ENCODE measurements at places on chromosomes 12 and 14. TPM values are rescaled to one million over a fixed set of nuclear protein-coding genes. Genes with fewer than 3 reads are reported as not detected.
A peak's percentile ranks its signal among the peaks of the same experiment; 100 is the strongest.

GRCh38 chr14:95267306-95267705 is 52.4 kb downstream of the CLMN start:
- DNase-seq, result no peak

FOXG1 gene
- polyA plus RNA-seq, result not detected

LMNTD1 gene
- not detected for polyA plus RNA-seq

GRCh38 chr12:95547522-95548055 is 3.7 kb downstream of the USP44 start:
- no peak for DNase-seq

DNA sequence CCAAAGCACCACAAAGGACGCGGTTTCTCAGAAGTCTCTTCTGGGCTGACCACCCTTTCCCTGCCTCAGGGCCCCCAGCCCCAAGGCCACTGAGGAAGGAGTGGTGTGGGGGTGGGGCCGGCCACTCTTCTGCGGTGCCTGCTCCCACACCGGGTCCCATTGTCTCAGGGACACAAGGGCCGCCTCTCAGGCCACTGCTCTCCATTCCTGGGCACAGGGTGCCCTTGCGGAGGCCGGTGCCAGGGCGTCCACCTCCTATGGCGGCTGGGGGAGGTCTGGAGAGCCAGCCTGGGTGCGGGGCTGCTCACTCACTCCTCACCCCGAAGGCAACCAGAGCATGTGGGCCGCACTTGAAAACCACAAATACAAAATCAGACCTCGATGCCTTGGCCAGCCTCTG is 44.1 kb downstream of the PRIMA1 start:
- DNase-seq, result no peak

- DNase-seq, result no peak
These were observed 14.5 kb upstream of the MAP1LC3B2 start for GRCh38 chr12:116544656-116545055.

DNA sequence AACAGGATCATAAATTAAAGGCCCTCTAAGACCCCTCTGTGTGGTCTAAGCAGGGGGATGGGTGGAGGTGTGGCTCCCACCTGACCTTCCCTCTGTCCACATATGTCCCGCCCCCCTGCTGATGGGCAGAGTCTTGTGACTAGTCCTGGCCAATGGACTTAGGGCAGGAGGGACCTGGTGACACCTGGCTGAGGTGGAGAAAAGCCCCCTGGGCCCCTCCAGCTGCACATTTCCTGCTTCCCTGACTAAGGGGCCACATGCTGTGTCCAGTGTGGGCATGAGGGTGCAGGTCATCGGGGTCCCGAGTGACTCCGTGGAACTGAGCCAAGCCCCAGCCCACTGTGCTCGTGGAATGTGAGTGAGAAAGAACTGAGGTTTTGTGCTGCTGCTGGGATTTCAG is 254.7 kb downstream of the ADGRD1 start:
- DNase-seq, result no peak

- DNase-seq, result no peak
These were observed 269.4 kb downstream of the RGS6 start for GRCh38 chr14:72201645-72202044.

PTPRB gene
- not detected for polyA plus RNA-seq

PDE3A gene
- polyA plus RNA-seq, result 0.10 TPM

- DNase-seq, result no peak
These were observed 276.6 kb upstream of the NAV3 start for GRCh38 chr12:77553976-77554619.

EGLN3 gene
- polyA plus RNA-seq, result not detected

DNA sequence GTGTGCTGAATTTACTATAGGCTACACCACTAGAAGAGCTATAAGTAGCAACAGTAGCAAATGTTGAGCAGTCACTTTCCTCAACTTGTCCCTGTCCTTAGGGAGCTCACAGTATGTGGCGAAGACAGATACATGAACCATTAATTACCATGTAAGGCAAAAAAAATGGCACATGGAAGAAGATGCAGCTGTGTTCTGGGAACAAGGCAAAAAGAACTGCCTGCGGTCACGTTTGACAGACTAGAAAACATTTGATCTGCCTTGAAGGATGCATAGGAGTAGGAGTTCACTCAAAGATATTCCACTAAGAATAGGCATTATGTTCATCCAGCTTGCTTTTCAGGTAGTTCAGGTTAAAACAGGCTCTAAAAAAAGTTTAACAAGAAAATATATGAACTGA is 46.5 kb upstream of the IFNG-AS1 start:
- no peak for DNase-seq

DNA sequence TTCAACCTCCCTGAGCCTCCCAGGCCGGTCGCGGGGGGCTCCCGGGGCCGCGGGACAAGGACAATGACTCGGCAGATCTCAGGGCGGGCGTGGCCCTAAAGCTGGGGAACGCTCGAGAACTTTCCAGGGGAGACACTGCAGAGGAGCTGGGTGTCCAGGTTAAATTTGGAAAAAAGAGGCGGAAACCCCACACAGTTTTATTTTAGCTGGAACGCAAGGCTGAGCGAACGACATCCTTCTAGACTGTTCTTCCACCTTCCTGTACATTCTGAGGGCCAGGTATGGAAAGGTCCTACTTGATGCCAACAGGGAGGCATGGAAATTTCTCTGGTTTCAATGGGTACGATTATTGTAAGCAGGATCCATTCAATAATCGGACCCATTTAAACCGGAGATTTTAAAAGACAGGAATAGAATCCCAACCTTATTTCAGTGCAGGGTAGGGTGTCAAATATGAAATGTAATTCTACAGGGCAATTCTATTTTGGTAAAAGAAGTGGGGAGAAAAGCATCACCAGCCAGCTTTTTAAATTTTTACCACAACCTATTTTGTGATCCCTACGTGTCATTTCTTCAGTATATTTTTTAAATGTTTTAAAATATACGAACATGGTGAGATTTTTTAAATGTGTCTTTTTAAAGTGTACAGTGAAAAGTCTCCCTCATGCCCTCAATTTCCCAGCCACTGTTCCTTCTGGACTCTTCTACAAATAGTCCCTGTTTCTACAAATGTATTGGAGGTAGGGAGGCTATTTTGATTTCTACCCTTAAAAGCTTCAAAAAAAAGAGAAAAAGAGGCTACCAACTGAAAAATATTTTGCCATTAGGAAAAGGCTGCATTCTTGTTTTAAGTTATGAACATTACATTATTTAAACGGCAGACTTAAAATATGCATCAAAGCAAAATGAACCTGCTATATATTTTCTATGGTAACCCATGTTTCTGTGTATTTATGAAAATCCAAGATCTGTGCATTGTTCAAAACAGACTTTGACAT is 1.1 kb upstream of the UBC start:
- DNase-seq, result peak; percentile 44

TTC8 gene
- 3.7 TPM for polyA plus RNA-seq

GRCh38 chr12:87967871-87968270 is 61.3 kb downstream of the C12orf50 start:
- DNase-seq, result no peak

DNA sequence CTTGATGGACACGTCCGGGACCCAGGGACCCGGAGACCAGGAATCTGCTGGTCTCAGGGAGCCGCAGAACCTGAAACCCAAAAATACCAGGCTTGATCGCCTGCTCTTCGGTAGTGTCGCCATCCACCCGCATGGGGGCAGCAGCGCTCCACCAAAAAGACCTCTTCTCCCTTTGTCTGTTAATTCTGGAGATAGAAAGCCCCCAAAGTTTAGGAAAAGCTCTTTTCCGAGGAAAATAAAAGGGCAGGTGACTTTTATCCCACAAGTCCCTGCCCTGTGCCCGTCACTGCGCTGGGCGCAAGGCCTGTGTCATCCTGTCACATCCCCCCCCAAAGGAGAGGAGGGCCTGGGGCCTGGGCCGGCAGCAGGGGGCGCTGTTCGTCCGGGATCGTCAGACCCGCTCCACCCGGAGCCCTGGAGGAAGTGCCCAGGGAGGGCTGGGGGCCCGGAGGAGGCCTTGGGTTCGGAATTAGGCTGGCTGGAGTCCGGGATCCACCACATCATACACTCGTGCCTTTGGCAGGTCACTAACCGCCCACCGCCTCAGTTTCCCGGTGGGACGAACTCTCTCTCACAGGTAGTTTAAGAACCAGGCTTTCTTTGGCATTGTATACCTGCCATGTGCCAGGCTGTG is 31.9 kb downstream of the DAD1 start:
- DNase-seq, result peak; percentile 75

- no peak for DNase-seq
These were observed 206.4 kb downstream of the BCL11B start for GRCh38 chr14:99065551-99065950.

- DNase-seq, result no peak
These were observed 34.3 kb upstream of the LMNTD1 start for GRCh38 chr12:25587346-25587745.

DNA sequence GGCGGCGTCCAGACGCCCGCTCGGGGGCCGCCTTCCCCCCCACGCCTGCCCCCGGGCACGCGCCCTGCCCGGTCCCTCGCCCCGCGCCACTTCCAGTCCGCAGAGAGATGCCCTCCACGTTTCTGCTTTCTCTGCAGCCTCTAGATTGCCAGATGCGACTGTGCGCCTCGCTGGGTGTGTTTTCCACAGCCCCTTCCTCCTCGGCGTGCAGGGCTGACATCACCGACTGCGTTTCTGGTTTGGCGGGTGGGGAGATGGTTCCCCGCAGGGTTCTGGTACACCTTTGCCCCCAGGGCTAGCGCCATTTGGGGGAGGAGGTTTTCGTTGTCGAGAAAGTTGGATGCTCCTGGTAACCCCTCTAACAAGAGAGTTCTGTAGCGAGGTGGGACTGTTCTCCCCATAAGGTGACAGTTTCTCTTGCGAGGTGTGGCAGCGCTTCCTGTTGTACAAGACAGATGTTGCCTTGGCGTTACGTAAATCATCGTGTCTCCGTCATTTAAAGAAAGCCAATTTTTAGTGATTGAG is 1.5 kb downstream of the CALM1 start:
- peak; percentile 65 for DNase-seq

ERBB3 gene
- 0.01 TPM for polyA plus RNA-seq

Data from CD14-positive monocyte (primary cell).